ENCODE measurements at places on chromosomes 5 and 9.

- DNase-seq, result peak; percentile 92
Measured at GRCh38 chr9:31372799-31373587, 1011.5 kb upstream of the ACO1 start.

GRCh38 chr5:95669985-95670384, 12.8 kb downstream of the SPATA9 start:
- no peak for DNase-seq

- peak; percentile 97 for DNase-seq
Measured at GRCh38 chr5:168712280-168712924, 133.2 kb upstream of the PANK3 start.

GRCh38 chr9:93826209-93826608, 128.9 kb downstream of the BARX1 start:
- no peak for DNase-seq

DNA sequence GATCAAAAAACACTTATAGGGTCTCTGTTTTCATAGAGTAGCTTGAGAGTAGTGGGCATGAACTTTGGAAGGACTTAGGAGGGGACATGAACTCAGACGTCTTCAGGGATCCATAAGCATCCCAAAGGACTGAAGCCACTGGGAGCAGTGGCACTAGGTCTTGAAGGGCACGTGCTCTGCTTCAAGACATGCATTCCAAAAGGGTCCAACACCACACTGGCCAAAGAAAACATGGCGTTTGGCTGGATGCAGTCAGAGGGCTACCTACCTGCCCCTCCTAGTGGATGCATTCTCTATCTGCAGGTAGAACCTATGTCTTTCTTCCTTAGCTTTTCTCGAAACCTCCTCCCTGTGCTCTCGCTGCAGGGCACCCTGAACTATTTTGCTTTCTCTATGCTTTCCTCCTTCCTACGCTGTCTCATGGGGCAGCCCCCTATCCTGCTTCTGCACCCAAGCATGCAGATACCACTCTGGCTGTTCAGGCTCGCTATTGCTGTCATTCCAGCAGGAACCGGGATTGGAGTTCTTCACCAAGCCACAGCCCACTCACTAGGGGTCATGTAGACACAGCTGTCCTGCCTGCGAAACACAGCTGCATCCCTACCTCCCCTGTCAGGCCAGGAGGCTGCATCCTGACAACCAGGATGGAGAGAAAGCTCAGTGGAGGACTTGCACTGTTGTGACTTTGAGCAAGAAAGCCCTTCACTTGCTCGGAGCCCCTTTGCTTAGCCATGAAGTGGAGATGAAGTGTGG, 11.9 kb downstream of the FAM240B start:
- DNase-seq, result peak; percentile 32

- DNase-seq, result no peak
Measured at GRCh38 chr9:3043369-3043768, 199.5 kb upstream of the PUM3 start.

- DNase-seq, result peak; percentile 29
Measured at GRCh38 chr9:2691212-2691611, 26.1 kb upstream of the KCNV2 start.

- no peak for DNase-seq
Measured at GRCh38 chr5:135445306-135445985, 1.7 kb downstream of the DCANP1 start.

- DNase-seq, result no peak
Measured at GRCh38 chr9:137128862-137129455, 10.0 kb upstream of the GRIN1 start.

- peak; percentile 58 for DNase-seq
Measured at GRCh38 chr9:98118640-98119601, at the start of gene TRIM14. TRIM14 (minus strand) TSS chr9:98119222; CDS start chr9:98119188, 34 bp downstream.

DNA sequence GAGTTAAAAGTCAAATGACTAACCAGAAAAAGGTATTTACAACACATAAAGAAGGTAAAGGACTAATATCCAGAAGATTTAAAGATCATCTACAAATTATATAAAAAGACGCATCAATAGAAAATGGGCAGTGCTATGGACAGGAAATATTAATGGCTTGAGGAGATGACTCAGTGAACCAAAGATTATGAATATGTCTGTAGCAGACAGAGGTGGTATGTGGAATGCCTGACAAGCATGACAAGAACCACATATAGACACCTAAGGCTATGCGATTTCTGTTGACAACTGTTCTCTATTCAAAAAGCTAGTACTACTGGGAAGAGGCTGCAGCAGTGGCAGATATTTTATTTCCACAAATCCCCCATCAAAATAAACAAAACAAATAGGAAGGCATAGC, 177.0 kb upstream of the SH3GL2 start:
- DNase-seq, result peak; percentile 30

DNA sequence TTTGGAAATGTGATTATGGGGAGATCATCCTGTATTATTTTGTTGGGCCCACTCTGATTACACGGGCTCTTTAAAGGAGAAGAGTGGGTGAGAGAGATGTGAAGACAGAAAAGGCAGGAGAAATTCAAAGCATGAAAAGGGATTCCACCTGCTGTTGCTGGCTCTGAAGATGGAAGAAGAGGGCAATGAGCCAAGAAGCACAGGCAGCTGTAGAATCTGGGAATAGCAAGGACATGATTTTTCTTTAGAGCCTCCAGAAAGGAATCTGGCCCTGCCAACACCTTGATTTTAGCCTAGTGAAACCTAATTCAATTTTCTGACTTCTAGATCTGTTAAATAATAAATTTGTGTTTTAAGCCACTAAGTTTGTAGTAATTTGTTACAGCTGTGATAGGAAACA, 11.3 kb downstream of the C9 start:
- no peak for DNase-seq

GRCh38 chr9:19615036-19615624, 173.7 kb downstream of the SLC24A2 start:
- DNase-seq, result no peak

- no peak for DNase-seq
Measured at GRCh38 chr9:111940697-111941096, 44.1 kb downstream of the UGCG start.

DNA sequence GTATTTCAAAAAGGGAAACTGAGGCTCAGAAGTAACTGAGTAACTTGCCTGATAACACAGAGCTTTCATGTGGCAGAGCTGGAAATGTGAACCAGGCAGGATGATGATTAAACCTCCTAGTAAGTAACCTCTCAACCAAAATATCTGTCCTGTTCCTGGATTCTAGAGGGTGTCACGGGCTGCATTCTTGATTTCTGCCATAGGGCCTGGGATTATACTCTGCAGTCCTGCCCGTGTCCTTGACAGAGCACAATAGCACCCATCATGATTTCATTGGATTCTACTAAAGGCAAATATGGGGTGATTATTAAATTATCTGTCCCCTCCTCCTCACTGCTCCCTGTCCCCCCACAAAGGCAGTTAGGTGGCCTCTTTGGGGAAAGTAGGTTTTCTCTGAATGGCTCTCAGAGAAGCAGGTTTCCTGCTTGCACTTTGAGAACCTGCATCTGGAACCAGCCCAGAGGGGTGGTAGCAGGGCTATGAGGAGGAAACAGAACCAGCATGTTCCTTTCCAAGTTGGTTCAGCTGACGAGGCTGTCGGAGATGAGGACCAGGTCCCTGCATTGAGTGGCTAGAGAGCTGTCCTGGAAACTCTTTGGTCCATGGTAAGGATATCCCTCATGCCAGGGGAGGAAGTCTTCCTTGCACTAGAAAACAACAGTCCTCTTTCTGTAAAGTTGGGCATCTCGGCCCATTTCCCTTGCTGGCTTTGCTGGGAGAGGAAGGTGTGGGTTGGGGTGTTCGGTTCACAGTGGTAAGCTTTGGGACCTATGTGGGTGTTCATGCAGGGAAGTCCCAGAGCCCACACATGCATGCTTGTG, 36.6 kb downstream of the PPARGC1B start:
- DNase-seq, result no peak

- DNase-seq, result no peak
Measured at GRCh38 chr9:114869845-114870244, 60.5 kb downstream of the TNFSF8 start.

GRCh38 chr9:20624201-20625002, 2.1 kb upstream of the MLLT3 start:
- peak; percentile 80 for DNase-seq

- peak; percentile 93 for DNase-seq
Measured at GRCh38 chr5:128708841-128709240, 170.8 kb upstream of the FBN2 start.

GRCh38 chr5:56900858-56901578, 8.4 kb upstream of the SETD9 start:
- peak; percentile 55 for DNase-seq

DNA sequence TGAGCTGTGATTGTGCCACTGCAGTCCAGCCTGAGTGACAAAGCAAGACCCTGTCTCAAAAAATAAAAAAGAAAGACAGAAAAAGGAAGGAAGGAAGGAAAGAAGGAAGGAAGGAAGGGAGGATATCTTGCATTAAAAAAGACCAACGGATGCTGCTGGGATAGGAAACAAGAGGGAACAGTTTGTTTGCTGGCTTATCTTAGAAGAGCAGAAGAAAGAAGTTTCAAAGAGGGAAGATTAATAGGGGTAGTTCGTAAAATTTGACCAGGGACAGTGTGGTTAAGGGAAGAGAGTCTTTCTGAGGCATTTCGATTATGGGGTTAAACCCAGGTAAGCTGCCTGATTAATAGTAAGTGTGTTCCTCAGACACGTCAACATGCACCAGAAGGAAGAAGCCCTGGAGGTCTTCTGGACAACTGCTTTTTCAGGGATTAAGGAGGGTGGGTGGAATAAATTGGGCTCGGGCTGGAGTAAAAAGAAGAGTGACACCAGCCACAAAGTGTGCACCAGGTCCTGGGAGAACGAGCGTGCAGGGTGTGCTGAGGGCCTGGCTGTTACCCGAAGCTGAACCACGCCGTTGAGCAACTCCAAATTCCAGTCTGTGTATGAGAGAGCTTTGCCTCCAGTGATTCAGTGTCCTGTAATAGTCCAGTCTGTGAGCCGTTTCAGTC, 24.8 kb downstream of the FYB1 start:
- peak; percentile 99 for DNase-seq

- no peak for DNase-seq
Measured at GRCh38 chr5:180463216-180463900, 30.8 kb upstream of the CNOT6 start.

DNA sequence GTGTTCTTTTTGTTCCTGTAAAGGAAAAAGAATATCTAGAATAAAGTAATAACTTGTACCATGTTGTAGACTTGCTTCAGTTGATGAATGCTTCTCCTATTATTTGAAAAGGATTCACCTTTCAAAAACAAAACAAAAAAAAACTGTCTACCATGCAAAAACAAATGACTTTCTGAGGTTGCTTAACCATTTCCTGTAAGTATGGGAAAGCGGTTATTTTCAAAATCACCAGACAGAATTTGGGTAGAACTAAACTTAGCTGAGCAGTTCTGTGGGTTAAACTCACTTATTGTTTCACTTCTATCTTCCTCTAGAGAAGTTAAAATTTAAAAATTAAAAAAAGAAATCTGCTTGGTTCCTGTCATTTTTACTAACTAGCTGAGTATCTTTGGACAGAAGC, 25.2 kb downstream of the LNPEP start:
- no peak for DNase-seq

- DNase-seq, result no peak
Measured at GRCh38 chr5:171574376-171574775, 154.9 kb downstream of the FGF18 start.

- DNase-seq, result no peak
Measured at GRCh38 chr5:170640731-170641588, 137.1 kb downstream of the KCNIP1 start.

GRCh38 chr9:123960366-123960765, 30.4 kb upstream of the DENND1A start:
- DNase-seq, result no peak

DNA sequence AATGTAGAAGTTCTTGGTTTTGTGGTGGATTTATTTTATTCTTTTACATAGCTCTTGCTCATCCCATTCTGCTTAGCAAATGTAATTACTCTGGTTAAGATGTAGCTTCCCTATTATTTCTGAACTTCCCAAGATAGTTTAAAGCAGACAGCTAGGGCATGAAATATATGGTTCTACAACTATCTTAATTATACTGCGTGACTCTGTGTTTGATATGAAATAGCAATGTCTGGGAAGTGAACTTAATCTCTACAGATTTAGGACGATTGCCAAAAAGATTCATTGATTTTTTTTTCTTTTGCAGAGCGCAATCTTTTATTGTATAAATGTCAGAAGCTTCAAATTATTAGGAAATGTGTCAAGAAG, 529.3 kb upstream of the ZNF608 start:
- DNase-seq, result no peak

DNA sequence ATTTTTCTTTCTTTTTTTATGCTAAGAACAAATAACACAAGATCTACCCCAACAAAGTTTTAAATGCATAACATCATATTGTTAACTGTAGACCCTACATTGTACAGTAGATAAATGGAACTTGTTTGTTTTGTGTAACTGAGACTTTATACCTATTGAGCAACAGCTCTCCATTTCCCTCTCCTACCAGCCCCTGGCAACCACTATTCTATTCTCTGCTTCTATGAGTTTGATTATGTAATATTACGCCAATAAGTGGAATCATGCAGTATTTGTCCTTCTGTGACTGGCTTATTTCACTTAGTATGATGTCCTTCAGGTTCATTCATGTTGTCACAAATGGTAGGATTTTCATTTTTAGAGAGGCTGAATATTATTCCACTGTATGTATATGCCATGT, 308.2 kb upstream of the PRR16 start:
- peak; percentile 41 for DNase-seq

DNA sequence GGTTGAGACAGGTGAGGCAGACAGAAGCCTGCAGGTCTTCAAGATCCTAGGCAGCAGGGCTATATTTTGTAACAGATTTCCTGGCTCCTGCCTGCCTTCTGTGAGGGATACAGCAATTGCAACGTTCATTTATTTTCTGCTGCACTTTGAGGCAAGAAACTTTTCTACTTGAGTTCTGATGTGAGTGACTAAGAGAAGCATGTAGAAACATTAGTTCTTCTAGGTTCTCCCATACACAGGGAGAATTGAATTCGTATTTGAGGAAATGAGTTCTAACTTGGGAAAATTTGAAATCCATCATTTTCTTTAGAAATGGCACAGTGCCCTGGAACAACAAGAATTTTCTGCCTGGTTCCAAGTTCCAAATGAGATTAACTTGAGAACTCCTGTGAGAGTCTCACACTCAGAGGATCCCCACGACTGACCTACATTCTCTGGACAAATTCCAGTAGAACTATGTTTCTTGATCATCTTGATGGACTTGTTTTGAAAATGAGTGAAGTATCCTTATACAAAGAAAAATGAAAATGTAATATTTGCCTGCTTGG, 15.0 kb downstream of the MAMDC2 start:
- DNase-seq, result no peak

GRCh38 chr9:114238891-114239875, 83.7 kb upstream of the ORM1 start:
- DNase-seq, result no peak

- DNase-seq, result no peak
Measured at GRCh38 chr5:161246749-161247148, 299.8 kb downstream of the GABRB2 start.

Measured in epithelial cell of esophagus (primary cell).